Esophagus muscularis mucosa (tissue), 4 donors: ENCODE measurements at places on chromosomes 11 and 22. TPM values are rescaled to one million over a fixed set of nuclear protein-coding genes. Genes with fewer than 3 reads are reported as not detected.
A peak's percentile ranks its signal among the peaks of the same experiment; 100 is the strongest.

DNA sequence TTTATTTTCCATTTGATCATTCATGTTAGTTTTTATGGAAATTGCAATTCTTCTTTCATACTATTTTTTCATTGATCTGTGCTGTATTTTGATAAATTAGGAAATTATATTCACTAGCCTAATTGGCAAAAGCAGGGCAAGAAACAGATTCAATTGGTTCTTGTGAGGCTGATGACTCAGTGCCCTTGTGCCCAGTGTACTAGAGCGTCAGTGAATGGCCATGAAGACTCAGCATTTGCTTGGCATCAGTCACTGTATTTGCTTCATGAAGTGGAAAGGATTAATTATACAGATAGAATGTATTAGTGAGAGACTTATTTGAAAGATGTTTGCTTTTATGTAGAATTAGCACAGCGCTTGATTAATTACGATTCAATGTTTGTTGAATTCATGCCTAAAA, 31.8 kb downstream of the MRGPRX1 start:
- no peak overlapping the region for H3K27ac ChIP-seq
- H3K27me3 ChIP-seq = no peaks in the 10 kb centered on the region

GRCh38 chr11:8368194-8368593, 104.5 kb upstream of the LMO1 start:
- H3K4me1 ChIP-seq = no peaks in the 10 kb centered on the region
- no peak for DNase-seq
- no peak overlapping the region for H3K4me3 ChIP-seq
- no peaks in the 10 kb centered on the region for H3K27me3 ChIP-seq

GRCh38 chr22:24686280-24686679, 83.3 kb downstream of the GGT1 start:
- peaks cover 7% of the 10 kb centered on the region for H3K4me1 ChIP-seq
- no peak for DNase-seq
- no peaks in the 10 kb centered on the region for H3K36me3 ChIP-seq
- H3K27me3 ChIP-seq = no peaks in the 10 kb centered on the region
- H3K4me3 ChIP-seq = peak overlapping the region; percentile 37

Gene BLID
- 3.3 TPM for total RNA-seq

GRCh38 chr11:93840180-93840579, 10.2 kb downstream of the VSTM5 start:
- no peaks in the 10 kb centered on the region for H3K4me1 ChIP-seq
- H3K4me3 ChIP-seq = no peak overlapping the region
- no peaks in the 10 kb centered on the region for H3K36me3 ChIP-seq
- H3K27ac ChIP-seq = no peak overlapping the region
- no peaks in the 10 kb centered on the region for H3K27me3 ChIP-seq

DNA sequence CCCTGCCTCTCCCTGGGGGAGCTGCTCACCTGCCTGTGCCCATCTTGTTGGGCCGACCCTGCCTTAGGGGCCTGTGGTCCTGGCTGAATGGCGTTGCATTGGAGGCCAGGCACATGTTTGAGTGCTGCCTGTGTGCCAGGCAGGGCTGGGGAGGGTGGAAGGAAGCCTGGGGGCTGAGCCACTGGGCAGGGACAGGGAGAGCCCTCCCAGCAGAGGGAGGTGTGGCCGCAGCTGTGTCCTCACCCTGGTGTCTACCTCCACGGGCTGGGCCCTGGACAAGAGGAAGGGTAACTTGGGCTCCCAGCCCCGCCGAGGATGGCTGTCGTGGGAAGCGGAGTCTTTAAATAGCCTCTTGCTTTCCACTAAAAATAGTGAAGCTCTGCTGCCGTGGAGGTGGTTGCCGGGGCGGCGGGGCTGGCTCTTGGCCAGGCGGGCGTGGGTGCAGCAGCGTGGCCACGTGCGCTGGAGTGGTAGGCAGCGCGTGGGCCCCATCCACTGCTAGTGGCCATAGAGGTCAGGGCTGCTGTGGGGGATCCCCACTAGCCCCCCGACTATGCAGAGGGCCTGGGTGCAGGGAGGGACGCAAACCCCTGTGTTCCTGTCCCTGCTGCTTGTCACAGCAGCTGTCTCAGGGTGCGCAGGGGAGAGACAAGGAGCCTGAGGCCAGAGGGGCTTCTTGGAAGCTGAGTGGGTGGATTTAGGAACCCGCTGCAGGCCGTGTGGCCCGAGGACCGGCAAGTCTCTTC, 6.2 kb downstream of the ZDHHC8 start:
- no peaks in the 10 kb centered on the region for H3K27me3 ChIP-seq
- H3K4me3 ChIP-seq = peak overlapping the region; percentile 15
- peak overlapping the region; percentile 49 for H3K27ac ChIP-seq
- DNase-seq = no peak
